Hematopoietic multipotent progenitor cell treated with erythropoietin and hydrocortisone succinate and interleukin-3 and kit ligand, for 4 days (in vitro differentiated cells): ENCODE measurements at places on chromosomes 4 and X.
A peak's percentile ranks its signal among the peaks of the same experiment; 100 is the strongest.

DNA sequence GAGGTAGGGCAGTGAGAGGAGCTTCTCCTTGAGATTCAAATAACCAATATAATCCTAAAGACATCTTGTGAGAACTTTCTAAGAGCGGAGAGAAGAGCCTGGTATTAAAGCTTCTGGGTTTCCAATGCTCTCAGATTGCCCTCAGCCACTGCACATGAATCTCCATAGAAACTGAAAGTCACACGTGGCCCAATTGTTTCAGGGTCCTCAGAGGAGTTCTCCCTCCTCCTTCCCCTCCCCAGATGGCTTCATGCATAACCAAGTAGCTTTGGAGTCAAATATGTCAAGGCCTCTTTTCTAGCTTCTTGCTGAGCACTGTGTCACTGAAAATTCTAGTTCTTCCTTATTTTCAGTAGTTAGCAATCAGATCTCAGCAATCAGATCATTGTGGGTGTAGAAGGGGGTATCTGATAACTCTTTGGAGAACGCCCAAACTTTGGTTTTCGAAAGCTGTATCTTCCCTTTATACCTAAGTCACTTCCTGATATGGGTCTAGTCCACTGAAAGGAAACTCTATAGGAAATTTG is 2.2 kb downstream of the BTK start:
- peak; percentile 56 for DNase-seq

- no peak for DNase-seq
Measured at GRCh38 chr4:148786699-148787098, 344.5 kb upstream of the NR3C2 start.

DNA sequence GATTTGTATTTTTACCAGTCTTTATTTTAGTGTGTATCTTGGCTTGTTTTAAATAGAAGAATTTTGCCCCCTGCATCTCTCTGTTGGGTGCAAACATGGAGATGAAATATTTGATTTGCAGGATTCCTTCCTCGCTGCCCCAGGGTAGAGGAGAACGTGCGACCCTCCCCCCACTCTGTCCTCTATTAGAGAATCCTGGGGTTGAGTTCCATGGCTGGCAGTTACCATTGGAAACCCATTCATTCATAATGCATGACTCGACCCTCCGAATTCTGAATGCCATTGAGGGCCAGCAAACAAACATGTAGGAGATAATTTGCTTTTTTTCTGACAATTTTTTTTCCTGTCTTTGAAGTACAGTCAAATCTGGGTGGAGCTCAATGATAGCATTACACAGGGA is 53.7 kb downstream of the TRIM2 start:
- DNase-seq = no peak

DNA sequence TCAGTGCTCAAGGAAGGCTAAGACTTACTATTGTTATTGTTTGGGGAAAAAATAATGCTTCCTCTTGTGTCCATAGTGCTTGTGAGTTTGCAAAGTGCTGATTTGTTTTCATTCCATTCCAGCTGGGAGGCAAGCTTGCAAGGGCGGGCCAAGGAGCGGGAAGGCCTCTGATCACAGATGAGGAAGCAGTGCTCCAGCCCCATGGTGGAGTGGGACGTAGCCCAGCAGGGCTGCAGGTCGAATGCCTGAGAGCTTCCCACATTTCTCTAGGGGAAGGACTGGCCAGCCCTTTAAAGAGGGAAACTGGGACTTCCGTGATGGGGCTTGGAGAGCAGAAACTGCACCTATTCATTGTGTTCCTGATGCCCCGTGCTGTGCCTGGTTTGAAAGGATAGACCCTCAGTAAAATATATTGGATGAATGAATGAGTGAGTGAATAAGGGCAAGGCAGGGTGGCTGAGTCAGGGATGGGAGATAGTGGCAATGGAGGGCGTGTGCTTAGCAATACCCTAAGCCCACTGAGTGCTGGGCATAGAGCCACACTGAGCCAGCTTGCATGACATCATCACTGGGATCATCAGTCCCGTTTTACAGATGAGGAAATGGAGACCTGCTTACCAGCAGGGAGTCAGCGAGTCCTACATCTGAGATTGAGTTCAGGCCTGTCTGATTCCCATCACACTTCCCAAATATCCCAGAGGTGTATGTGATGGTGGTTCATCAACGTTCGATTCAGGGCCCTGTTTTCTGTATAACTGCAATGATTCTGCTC is 17.9 kb upstream of the NSG1 start:
- no peak for DNase-seq

DNA sequence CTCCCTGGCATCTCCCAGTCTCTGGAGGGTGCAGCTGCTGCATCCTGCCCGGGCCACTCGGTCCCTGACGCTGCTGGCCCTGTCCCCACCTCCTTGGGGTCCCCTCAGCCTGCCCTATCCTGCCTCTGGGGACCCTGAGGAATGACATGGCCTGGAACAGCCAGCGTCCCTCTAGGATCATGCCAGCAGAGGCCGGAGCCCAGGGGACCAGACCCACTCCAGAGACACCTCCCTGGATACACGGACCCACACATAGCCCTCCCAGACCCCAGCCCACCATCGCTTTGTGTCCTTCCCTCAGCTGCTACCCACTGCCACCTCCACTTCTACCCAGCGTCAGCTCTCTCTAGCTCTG is 35.5 kb downstream of the CPLX1 start:
- no peak for DNase-seq

DNA sequence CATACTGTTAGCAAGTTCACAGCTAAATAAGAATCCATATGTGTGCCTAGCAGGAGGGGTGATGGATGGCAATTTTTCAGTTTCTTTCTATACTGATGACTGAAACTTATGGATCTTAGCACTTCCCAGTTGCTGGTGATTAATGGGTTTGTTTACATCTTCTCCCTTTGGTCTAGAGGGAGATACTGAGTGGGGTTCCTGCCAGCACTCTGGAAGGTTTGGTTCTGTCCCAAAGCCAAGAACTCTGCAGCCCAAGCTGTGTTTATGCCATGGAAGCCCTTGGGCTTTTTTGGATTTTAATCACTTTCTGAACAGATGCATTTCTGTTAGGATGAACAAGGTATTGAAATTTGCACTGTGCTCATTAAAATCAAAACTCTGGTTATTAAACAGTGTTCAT is 43.5 kb downstream of the DDIT4L start:
- DNase-seq = no peak

- no peak for DNase-seq
Measured at GRCh38 chrX:23954396-23954795, 46.6 kb downstream of the CXorf58 start.

DNA sequence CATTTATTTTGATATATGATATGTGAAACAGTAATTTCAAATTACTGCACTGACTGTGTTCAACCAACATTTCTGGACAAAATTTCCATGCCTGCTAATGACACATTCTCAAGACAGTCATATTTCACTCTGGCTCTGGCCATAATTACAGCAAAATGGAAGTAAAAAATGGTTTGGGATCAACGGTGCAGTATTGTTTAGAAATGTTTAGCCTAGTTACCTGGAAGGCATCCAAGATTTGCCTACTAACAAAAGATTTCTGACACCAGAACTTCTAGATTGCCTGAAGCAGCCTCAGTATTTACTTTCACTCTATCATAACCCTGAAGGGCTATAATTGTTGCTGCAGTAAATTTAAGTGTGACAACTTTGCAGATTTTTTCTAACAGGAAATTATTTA is 416.3 kb downstream of the PCDH10 start:
- no peak for DNase-seq

DNA sequence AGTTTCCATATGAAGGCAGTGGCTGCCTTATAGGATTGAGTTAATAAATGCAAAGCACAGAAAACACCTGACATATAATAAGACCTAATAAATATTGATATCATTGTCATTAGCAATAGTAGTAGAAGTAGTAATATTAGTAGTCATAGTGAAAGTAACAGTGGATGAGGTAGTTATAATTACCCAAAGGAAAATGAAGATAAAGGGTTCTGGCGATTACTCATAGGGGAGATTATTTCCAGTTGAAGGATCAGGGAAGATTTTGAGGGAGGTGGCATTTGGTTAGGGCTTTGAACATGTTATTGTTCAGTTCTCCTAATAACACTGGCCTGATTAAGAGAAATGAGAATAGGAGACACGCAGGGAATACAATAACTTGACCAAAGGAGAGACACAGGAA is 131.9 kb upstream of the GPRIN3 start:
- DNase-seq = no peak

DNA sequence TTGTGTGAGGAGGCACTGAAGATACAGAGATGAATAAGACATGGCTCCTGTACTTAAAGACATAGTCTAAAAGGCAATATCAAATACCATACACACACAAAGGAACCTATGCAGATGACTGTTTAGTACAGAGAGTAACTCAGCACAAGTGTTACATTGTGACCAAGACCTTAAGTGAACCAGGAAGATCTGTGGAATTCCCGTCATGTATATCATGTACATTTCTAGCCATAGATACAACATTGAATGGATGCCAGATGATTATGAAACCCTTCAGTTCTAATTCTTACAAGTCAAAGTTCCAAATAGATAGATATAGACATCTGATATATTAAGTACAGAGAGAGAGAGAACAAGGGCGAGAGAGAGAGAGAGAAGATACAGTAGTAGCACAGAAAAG is 73.2 kb downstream of the PAK3 start:
- DNase-seq = no peak
